ENCODE measurements at places on chromosomes 7 and 10.
A peak's percentile ranks its signal among the peaks of the same experiment; 100 is the strongest.

DNA sequence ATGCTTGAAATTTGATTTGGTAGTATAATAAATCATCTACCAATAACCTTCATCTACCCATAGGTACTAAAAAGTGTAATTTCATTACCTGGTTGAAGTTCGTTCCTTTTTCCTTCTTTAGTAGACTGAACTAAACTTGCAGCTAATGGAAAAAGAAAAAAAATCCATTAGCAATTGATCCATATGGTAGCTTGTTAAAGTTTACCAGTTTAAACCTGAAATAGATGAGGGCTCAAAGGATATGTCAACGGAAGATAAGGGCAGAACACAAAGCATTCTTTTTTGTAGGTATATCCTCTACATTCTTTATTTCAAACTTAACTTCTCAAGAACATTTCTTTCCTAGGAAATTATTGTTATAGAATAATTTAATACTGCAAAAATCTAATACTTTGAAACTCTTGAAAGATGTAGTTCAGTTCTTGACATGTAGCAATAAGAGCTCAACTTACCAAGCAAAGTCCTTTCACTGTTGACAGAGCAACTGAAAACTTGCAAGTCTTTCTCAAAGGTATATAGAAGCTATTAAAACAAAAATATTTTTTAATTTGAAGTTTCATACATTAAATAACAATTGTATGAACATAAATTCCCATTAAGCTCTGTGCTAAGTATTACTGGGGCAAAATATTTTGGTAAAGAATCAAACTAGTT, 19.1 kb downstream of the GSAP start:
- no peak for DNase-seq

DNA sequence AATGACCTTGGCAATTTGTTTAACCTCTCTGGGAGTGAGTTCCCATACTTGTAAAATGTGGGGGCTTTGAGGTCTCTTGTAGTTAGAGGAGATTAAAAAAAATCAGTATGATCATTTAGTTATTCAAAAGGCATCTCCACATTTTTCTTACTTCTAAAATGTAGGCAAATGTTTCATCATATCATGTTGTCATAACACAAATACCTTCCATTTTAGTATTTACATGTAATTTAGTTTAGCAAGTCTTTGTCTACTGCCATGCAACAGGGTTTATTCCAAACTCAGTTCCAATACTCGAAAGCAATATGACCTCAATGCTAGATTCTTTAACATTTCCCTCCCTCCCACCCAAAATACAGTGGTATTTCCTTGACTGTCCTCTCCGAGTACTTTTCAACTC, 262.8 kb upstream of the IMMP2L start:
- no peak for DNase-seq

DNA sequence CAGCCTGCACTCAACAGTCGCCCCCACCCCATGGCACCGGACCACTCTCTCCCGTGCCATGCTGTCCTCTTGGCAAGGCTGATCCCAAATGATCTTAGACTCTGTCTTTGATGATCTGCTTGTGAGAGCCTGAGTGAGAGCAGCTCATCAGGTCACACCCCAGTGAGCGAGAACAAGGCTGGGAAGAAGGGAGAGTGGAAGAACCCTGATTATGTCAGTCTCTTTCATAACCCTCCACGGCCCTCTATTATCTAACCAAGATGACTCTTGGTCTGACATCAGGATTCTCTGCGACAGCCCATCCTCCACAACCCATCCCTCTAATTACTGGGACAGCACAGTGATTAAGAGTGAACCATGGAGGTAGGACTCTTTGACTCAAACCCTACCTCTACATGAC, 53.1 kb upstream of the C7orf33 start:
- DNase-seq, result no peak

DNA sequence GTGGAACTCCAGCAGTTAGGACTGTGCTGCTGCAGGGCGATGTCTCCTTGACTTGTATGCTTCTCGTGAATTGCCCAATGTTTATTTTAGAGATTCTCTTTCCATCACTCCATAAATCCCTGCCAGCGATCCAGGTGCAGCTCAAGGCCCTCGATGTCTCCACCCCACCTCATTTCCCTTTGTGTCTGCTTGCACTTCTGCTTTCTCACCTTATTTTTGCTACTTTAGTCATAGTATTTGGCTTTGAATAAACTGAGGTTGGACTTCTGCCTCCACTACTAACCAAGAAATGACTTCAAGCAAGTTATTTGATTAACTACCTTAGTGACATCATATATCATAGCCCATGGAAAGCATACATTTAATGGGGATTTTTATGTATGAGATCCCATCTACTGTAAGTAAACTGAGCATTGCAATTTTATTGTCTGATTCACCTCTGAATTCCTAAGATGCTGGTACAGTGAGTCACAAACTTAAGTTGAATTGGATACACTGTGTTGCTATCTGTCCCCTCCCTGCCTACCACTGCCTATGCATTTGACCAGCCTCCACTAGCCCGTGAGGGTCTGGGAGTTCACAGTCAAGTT, 255.8 kb downstream of the ABCA13 start:
- DNase-seq, result peak; percentile 96

DNA sequence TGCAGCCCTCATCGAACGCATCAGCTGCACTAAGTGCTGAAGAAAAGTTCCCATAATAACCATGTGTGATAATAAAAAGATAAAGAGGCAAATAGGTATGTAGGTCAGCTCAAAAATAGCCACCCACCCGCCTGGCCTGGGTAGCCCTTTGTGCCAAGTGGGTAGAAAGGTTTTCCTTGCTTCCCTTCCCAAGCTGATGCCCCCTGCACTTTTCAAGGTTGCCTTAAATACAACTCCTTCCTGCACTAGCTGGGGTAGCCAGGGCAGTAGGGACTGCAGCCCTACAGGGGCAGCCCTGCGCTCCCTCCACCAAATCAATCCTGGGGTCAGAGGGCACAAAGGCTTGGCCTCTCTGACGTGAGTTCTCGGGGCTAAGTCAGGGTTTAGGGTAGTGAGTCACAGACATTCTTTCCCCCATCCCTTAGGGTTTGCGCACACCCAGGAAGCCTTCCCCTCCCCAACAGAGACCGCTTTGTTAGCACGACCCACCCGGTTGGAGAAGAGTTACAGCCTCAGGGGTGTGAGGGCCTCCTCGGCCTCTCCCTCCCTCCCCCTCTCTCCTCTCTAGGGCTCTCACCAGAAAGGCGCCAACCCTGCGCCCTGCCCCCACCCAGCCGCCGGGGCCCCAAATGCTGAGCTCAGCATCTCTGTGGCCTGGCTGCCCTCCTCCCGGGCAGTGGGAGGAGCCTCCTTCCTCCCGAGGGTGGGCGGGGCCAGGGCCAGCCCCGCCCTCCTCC, 13.3 kb upstream of the DDIT4 start:
- DNase-seq, result no peak

GRCh38 chr10:100655760-100656421, 89.5 kb upstream of the PAX2 start:
- no peak for DNase-seq

DNA sequence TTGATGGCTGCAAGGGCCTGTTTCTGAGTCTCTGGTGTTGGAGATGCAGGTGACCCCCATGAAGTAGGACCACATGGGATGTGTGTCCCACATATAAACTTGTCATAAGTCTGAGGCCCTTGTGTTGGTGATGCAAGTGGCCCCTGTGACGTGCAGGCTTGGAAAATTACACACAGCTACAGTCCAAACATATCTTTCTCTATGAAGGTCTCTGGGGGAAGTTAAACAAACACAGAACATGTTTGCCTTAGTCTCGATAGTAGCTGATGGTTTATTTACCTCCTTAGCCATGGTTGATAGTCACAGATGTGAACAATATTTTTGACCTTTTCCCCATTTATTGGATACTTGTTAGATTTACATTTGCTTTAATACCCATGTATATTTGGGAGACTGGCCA, 64.7 kb downstream of the ADCY1 start:
- peak; percentile 66 for DNase-seq

DNA sequence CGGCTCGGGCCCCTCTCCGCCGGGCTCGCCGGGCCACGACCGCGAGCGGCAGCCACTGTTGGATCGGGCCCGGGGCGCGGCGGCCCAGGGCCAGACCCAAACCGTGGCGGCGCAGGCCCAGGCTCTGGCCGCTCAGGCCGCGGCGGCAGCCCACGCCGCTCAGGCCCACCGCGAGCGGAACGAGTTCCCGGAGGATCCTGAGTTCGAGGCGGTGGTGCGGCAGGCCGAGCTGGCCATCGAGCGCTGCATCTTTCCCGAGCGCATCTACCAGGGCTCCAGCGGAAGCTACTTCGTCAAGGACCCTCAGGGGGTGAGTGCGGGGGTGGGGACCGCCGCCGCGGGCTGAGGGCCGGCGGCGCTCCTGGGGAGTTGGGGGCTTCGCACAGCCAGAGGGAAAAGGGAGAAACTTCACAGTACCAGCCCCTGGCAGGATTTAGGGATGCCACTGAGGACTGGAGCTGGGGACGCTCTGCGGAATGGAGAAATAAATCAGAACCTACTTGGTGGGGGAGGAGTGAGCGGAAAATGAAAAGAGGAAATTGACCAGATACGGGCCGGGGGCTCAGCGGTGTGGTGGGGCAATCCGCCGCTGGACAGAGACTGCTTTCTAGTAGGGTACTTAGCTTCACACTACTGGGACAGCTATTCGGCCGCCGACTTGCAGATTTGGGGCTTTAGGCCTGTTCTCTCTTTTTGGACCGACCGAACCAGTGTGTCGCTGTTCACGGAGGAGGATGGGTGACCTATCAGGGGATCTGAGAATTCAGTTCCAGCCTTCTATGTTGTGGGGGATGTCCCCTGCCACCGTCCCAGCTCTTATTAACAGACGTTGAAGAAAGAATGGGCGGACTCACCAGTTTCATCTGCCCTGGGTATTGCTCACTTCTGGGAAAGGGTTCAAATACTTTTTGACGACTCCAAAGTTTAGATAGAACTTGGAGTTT, 669 bp downstream of the PI4K2A start:
- no peak for DNase-seq

- no peak for DNase-seq
Measured at GRCh38 chr10:113960617-113961181, 83.0 kb upstream of the ADRB1 start.

DNA sequence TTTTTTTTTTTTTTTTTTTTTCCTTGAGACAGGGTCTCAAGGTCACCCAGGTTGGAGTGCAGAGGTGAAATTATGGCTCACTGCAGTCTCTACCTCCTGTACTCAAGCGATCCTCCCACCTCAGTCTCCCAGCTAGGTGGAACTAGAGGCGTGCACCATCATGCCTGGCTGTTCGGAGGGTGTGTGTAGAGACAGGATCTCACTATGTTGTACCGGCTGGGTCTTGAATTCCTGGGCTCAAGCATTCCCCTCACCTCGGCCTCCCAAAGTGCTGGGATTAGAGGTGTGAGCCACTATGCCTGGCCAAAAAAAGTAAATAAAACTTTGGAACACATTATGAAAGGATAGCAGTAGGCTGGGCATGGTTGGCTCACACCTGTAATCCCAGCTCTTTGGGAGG, 39.6 kb upstream of the TNPO3 start:
- no peak for DNase-seq

- peak; percentile 60 for DNase-seq
Measured at GRCh38 chr10:15879058-15879457, 18.8 kb upstream of the MINDY3 start.

DNA sequence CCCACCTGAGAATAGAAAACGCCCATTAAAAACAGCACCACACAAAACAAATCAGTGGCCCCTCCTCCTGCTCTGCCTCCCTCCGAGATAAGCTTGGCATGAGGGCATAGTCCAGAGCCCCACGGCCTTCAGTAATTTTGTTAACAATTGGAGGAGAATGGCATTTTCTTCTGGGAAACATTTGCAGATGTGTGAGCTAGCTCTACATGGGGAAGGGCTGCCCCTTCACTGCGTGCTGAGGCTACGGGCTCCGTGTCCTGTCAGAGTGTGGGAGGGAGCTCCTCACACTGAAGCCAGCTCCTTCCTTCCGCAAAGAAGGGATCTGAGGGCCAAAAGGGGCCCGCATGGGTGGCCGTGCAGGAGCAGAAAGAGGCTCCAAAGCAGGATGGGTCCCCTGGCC, 15.2 kb downstream of the GRK5 start:
- DNase-seq, result no peak

- DNase-seq, result no peak
Measured at GRCh38 chr7:115838829-115839228, 191.7 kb downstream of the TFEC start.

DNA sequence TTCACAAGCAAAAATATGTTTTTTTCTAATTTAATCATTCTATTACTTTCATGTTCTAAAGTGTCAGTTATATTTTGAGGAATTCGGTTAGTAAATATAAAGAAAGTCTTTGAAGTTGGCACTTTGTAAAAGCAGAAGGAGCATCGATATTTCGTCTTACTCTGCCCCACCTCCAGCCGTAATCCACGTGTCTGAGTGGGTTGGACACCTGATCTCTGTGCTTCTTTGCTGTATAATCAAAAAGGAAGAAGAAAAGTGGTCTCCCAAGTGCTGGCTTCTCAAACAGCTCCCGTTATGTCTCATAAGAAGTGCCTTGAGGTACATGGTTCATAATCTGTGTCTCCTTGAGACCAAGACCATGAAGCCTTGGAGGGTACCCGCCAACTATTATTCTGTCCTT, 19.8 kb downstream of the PRKAR2B start:
- DNase-seq, result no peak

GRCh38 chr7:47389923-47390630, 191.8 kb downstream of the TNS3 start:
- no peak for DNase-seq

DNA sequence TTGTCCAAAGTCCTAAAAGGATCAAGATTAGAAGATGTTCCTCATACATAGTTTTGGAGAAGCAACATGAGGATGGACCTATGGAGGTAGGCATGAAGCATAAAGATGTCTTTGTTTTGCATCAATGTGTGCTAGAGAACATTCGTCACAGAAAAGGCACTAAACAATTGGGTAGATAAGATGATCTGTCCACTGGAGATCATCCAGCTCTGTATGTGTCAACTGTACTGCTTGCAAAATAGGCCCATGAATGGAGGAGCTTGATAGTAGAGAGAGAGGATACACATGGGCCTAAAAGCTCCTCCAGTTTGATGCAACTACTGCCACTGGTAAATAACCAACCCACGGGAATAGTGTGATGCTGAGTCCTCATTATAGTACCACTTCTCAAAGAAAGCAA, 286.4 kb upstream of the HGF start:
- no peak for DNase-seq

DNA sequence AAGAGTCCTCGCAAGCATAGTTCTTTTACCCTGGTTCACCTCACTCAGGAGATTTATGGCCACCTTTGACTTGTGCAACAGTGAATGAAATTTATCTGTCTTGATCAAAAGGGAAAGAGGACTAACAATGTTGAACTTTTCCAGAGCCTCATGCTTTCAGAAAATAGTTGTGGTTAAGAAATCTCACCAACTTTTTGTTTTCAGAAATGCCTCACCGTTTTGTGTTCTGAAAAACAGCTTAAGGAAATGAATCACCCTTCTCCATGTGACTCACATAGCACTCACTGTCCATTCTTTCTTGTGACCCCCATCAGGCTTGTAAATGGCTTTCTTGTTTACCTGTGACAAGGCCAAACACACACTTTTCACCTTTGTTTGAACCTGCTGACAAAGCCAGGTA, 148.6 kb upstream of the FAM3C start:
- DNase-seq, result no peak

GRCh38 chr10:122083478-122084025, 94.6 kb downstream of the TACC2 start:
- no peak for DNase-seq
